Activated T-helper 17 cell treated with anti-CD3 and anti-CD28 coated beads, Interleukin-2, amount 50 U/mL, for 72 hours (primary cell): ENCODE measurements at places on chromosomes 12 and 14. TPM values are rescaled to one million over a fixed set of nuclear protein-coding genes. Genes with fewer than 3 reads are reported as not detected.
A peak's percentile ranks its signal among the peaks of the same experiment; 100 is the strongest.

GRCh38 chr14:51552768-51553404 is 98.8 kb upstream of the FRMD6 start:
- ATAC-seq, result no peak

GRCh38 chr12:18923721-18924120 is 185.8 kb downstream of the CAPZA3 start:
- no peak for ATAC-seq

- no peak for ATAC-seq
These were observed 223.4 kb downstream of the GLT1D1 start for GRCh38 chr12:129076441-129077320.

- ATAC-seq, result no peak
These were observed 38.3 kb downstream of the NTF3 start for GRCh38 chr12:5470221-5470620.

- no peak for ATAC-seq
These were observed 6.0 kb downstream of the TEDC1 start for GRCh38 chr14:105496831-105497591.

DNA sequence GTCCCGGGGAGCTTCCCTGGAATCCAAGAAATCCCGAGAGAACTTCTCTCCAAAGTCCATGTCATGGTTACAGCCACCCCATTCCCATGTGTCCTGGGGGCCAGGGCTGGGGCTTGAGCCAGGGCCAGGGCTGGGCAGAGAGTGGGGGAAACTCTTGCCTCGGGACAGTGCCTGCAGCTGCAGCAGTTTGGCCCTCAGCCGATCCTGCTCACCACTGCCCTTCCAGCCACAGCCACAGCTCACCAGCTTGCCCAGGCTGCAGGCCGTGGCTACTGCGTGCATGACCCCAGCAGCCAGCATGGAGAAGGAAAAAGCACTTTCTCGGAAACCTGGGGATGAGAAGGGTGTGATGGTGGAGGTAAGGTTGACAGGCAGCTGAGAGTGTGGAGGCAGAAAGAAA is 3.5 kb downstream of the WNT10B start:
- no peak for ATAC-seq

DNA sequence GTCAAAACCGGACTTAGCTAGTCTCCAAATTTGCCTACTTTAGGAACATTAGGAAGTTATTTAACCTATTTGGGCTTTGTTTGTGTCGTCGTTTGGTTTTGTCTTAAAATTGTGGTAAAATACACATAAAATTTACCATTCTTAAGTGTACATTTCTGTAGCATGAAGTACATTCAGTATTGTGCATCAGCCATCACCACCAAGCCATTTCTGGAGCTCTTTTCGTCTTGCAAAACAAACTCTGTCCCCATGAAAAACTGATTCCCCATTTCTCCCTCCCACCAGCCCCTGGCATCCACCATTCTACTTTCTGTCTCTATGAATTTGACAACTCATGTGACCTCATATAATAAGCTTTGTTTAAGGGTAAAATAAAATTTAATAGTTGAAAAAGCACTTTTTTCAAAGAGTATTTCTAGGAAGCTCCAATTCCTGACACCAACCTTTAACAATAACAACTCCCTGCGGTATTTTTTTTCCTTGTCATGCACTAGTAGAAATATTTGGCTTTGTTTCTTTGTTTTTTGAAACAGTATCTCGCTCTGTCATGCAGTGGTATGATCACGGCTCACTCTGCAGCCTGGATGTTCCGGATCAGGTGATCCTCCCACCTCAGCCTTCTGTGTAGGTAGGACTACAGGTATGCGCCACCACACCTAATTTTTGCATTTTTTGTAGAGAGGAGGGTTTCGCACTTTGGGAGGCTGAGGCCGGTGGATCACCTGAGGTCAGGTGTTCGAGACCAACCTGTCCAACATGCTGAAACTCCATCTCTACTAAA is 3.6 kb upstream of the UBC start:
- ATAC-seq, result no peak

DNA sequence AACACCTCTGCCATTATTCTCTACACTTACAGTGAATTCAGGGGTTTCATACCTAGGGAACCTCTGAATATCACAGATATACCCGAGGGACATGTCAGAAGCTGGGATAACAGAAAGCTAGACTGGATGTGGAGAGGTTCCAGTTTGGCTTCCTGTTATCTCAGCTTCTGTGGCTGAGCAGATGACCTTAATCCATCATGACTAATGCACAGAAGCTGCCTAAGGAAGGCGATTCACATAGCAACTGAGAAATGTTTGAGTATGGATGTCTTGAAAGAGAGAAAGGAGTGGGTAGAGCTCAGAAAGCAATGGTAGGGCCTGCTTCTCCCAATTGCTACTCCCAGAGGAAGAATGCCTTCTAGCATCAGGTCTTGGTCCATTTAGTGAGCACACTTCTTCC is 187.6 kb downstream of the RMST start:
- no peak for ATAC-seq

GRCh38 chr14:21072031-21072473 is 1.9 kb downstream of the ARHGEF40 start:
- ATAC-seq, result no peak

DNA sequence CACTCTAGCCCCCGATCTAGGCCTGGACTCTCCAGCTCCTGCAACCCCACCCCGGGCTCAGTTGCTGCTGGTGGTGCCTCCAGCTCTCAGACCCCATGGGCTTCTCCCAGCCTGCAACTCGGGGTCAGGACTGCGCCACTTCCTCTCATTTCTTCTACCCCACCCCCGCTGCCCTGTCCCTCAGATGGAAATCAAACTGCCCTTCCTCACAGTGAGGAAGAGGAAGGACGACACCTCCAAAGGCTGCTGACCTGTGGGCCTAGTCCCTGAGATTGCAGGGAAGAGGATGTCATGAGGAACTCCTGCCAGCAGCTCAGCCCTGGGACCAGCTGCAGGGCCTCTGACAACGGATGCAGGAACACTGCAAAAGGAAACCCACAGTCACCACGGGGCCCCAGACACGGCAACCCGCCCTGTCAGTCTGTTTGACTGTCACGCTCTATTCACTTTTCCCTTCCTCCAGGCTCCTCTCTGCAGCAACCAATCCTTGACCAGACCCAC is 29.3 kb upstream of the PNMA1 start:
- ATAC-seq, result peak; percentile 55

DNA sequence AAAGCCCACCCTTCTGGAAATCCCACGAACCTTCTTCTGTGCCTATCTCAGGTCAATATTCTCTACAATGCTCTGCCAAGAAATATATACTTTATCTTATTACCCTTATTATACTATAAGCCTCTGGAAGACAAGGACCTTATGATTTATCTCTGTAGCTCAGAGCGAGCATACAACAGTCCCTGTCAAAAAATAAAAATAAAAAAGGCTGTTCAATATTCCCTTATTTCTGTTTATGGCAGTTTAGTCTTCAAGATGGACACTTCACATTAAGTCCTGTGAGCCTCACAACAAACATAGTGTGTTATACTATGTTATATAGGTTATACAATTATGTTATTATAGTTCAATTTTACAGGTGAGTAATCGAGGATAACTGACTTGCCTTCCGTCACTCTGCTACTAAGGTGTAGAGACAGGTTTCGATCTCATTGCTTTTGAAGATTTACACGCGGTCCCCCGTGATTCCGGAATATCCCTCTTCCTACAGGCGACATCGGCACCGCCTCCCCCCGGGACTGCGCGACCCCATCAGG is 562 bp downstream of the EAPP start:
- ATAC-seq, result peak; percentile 37

DNA sequence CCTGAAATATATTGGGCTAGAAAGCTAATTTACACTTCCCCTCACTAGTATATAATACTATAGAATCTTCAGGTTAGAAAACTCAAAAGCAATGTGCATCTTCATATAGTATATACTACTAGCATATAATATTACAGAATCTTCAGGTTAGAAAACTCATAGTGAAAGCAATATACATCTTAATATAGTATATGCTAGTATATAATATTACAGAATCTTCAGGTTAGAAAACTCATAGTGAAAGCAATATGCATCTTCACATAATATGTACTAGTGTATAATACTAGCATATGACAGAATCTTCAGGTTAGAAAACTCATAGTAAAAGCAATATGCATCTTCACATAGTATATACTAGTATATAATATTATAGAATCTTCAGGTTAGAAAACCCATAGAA is 329.6 kb downstream of the ZFP36L1 start:
- peak; percentile 3 for ATAC-seq

GRCh38 chr14:36976571-36977023 is 195.8 kb downstream of the SLC25A21 start:
- no peak for ATAC-seq

- ATAC-seq, result no peak
These were observed 333.3 kb downstream of the SLC16A7 start for GRCh38 chr12:59929110-59929509.

DNA sequence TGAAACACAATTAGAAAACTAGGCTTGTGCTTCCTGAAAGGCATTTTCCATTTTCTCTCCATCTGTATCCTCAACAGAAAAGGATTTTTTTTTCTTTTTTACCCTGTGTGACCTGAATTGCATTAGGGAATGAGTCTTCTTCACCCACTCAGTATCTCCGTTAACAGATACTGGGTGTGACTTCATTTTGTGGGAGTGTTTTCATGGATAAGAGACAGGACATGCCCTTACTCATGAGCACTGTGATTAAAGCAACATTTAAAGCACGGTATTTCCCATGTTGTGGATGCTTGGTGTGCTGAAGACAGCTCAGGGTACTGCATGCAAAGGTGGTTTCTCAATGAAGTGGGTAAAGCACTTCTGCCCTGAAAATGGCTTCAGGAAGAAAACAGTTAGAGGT is 1397.3 kb upstream of the TMEM132C start:
- ATAC-seq, result no peak

DNA sequence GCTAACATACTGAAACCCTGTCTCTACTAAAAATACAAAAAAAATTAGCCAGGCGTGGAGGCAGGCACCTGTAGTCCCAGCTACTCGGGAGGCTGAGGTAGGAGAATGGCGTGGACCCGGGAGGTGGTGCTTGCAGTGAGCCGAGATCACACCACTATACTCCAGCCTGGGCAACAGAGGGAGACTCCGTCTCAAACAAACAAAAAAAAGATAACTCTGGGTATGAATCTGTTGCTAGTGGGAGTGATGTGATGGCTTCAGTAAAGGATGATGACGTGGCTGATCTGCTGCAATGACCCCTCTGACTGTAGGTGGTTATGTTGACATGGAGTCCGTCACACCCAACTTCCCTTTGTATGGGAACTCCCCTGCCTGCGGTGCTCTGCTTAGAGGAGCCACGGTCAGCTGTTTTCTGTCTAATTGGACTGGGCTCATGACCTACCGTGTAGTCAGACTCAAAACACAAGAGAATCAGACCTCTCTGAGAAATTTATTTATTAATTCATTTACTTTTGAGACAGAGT is 59.1 kb upstream of the MED13L start:
- ATAC-seq, result peak; percentile 93

DNA sequence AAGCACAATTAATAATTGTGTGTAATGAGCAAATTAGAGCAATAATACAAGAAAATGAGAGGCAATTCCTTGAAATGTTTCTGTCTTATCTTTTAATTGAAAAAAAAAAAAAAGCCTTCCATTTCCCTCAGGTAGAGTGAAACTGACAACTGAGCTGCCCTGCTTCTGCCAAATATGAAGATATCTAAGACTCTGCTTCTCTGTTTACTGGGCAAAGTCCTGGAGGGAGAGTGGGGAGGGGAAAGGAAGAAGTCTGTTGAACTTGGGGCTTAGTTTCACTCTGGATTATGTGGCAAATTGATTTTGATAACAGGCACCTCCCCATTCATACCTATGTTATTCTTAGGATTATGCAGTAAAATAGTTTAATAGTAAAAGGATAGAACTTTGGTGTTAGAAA is 364.9 kb downstream of the NRXN3 start:
- no peak for ATAC-seq

- no peak for ATAC-seq
These were observed 53.1 kb upstream of the GNG2 start for GRCh38 chr14:51807356-51807755.

GRCh38 chr12:55970775-55971174 is 3.1 kb upstream of the RAB5B start:
- no peak for ATAC-seq

DNA sequence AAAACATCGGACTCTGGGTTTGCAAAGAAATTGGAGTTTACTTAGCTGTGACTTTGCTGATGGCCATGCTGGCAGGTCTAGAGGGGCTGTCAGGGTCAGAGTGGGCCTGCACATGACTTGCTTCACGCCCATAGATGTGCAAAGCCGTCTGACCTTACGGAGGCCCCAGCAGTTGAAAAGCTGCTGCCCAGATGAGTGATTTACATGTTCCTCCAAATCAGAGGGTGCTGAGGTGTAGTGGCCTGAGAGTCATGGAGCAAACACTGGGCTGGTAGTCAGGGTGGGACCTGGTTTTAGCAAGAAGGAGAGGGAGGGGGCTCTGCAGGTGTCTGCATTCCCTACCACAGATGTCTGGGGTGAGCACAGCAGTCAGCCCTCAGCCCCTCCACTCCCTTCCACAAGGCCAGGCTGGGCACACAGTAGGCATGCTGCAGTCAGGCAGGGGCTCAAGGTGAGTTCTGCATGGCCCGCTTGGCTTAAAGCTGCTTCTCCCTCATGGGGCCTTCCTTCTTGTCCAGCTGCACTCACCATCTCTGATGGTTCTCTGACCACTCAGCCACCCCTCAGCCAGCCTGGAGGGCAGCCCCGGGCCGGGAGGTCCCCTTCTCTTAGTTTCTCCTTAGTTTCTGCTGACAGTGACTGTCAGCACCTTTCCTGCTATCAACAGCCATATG is 34.2 kb upstream of the EML1 start:
- ATAC-seq, result no peak

DNA sequence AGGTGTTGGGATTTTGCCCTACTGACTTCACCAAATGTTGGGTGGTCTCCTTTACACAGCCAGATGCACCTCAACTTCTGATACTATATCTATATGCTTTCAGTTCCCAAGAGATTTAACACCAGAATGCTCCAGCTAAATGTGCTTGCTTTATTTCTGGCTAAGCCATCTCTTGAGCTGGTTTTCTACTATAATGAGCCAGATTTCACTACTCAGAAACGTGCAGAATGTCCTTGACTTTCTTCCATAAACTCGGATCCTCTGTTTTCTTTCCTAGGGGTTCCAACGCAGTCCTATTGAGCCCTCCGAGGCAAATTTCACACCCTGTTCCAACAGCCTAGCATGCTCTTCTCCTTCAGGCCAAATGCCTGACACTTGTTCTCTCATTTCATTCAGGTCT is 200.3 kb downstream of the DPY19L2 start:
- ATAC-seq, result no peak

DNA sequence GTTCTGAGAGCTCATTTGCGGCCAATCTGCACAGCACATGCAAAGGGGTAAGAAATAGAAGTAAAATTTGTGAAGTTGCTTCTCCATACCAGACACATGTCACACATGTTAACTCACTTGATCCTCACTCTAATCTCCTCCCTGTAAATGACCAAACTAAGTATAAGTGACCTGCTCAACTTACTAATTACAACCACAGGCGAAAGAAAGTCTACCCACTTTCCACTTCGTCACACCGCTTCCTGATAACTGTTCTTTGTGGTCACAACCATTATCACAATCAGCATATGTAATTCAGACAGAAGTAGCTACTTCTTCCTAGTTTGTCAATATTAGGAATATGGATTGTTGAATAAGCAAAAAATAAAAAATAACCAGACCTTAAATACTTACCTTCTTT is 293.7 kb upstream of the CLEC14A start:
- no peak for ATAC-seq

Gene SPIC
- total RNA-seq, result not detected

Gene CCDC38
- 0.28 TPM for total RNA-seq

Gene TCL1A
- total RNA-seq, result not detected

Gene RBMS2
- 2.3 TPM for total RNA-seq

Gene LRRC43
- not detected for total RNA-seq

Gene SINHCAF
- total RNA-seq, result 160 TPM

Gene KRT78
- total RNA-seq, result not detected

Gene KRT77
- total RNA-seq, result not detected

Gene CS
- 363 TPM for total RNA-seq

Gene KRT75
- not detected for total RNA-seq

Gene STON2
- 1.5 TPM for total RNA-seq
